Activated CD4-positive, alpha-beta T cell treated with anti-CD3 and anti-CD28 coated beads, Interleukin-2, amount 50 U/mL, for 24 hours (primary cell): ENCODE measurements at places on chromosomes 6 and 20.

DNA sequence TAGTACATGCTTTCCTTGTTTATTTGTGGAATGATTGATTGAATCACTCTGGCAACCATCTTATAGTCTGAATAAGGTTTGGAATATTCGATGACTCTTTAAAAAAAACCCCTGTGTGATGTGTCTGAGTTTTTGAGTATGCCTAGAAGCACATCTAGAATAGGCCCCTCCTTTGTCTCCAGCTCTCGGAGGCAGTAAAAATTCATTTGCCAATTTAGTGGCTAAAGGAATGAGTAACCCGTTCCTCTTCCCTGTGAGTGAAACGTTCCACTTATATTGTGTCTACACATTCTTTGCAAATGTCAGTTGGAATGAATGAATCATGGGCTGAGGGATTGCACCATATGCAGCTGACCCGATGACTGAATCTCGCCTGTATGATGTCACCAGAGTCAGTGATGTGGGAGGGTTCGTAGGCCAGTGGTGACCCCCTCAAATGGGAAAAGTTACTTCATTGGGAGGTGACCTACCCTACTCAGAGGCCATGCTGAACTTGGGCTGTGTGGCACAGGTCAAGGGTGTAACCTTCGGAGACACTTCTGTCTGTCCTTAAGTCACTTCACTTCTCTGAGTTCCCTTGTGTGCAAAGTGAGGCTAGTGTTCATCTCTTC is 21.6 kb downstream of the MOCS3 start:
- DNase-seq: peak; percentile 57

DNA sequence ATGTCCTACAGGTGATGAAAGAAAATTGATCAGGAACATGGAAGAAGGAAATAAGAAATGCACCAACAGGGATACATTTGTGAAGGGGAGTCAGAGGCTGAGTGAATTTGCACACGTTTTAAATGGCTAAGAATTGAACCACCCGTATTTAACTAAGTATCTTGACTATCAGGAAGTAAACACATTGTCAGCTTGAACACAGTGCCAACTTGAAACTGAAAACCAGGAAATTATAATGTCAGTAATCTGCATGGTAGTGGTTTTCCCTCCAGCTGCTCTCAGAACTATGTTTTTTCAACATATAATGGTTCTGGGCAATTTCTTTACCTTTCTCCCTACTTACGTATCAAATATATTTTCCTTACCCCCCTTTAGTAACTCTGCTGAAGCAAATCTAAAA is 366.5 kb upstream of the POU3F2 start:
- DNase-seq: no peak

DNA sequence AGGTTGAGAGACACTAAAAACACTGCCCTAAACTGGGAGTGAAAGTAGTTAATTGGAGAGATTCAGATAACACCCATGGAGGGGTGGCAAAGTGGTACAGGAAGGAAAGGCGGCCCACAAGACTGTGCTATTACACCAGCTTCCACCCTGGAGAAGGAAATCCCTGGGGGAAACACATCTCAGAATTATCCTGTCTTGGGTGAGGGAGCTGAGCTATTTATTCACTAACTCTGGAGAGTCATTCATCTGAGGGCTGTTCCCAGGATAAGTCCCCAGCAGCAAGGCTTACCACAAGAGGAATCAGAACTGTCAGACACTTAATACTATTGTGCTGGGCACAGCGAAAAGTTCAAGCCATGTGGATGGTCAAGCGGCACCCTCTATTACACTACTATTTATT is 9.9 kb downstream of the TBCC start:
- DNase-seq: no peak

- no peak for DNase-seq
These were observed 48.2 kb downstream of the SIRPA start for GRCh38 chr20:1943275-1944002.

- no peak for DNase-seq
These were observed 4.9 kb upstream of the ACSS1 start for GRCh38 chr20:25062841-25063240.

GRCh38 chr6:117329926-117330325 is 64.6 kb downstream of the VGLL2 start:
- no peak for DNase-seq

GRCh38 chr6:97086781-97087180 is 162.3 kb downstream of the KLHL32 start:
- DNase-seq: no peak

DNA sequence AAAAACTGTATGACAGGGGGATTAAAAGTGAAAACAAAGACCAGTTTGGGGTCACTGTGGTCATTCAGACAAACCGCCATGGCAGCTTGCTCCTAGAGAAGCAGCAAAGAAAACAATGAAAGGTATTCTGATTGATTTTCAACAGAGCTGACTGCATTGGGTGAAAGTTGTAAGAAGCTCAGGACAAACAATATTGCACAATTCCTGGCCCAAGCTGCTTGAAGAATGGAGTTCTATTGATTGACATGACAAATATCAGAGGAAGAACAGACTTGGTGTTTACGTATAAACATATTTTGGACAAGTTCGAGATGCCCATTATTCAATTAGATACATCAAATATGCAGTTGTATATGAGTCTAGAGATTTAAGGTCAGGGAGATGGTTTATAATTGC is 62.0 kb downstream of the TRIM38 start:
- no peak for DNase-seq

GRCh38 chr20:35724321-35725230 is 17.5 kb downstream of the RBM39 start:
- DNase-seq: no peak

DNA sequence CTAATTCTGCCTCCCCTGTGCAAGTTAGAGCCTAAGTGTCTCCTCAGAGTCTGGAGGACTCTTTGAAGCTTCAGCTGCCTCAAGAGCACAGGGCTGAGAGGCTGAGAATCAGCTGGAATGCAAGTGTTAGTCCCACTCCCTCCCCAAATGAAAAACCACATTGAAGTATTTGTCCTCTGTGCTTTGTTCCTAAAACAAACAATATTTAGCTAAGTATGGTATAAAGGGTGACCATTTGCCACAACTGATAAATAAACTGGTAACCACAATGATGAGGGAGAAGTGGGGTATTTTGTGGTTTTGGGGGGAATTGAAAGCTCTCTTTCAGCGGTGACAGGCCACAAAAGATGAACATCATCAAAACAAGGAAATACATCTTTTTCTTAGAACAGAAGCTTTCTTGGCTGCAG is 91.7 kb upstream of the HDDC2 start:
- no peak for DNase-seq

DNA sequence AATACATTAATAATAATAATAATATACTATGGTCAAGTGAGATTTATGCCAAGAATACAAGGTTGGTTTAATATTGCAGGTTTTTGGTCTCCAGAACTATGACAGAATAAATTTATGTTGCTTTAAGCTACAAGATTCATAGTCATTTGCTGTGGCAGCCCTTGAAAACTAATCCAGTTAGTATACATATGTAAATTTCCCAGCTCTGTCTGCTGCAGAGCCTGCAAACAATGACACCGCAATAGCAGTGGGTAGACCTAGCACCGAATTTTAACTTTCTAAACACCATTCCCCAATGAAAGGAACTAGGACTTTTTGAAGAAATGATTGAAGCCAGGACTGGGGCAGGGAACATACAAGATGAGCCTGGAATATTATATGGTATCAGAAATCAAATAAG is 647.7 kb upstream of the NRSN1 start:
- DNase-seq: no peak
